ENCODE measurements at places on chromosomes 5 and 9. TPM values are rescaled to one million over a fixed set of nuclear protein-coding genes. Genes with fewer than 3 reads are reported as not detected.

SLC36A2 gene
- not detected for total RNA-seq

TAL2 gene
- 0.45 TPM for total RNA-seq

SCGB3A2 gene
- total RNA-seq: not detected

MAP1B gene
- total RNA-seq: 38.7 TPM

OCLN gene
- 10.9 TPM for total RNA-seq

SLCO6A1 gene
- not detected for total RNA-seq

C9 gene
- not detected for total RNA-seq

KIF12 gene
- total RNA-seq: 2.3 TPM

SLC22A5 gene
- 68.9 TPM for total RNA-seq

WNK2 gene
- total RNA-seq: 7.5 TPM

GABRA6 gene
- not detected for total RNA-seq

OBP2A gene
- not detected for total RNA-seq

ADCY2 gene
- not detected for total RNA-seq

PCDHA7 gene
- total RNA-seq: 0.07 TPM

LIFR gene
- 11.4 TPM for total RNA-seq

KCNV2 gene
- total RNA-seq: not detected

C5orf58 gene
- total RNA-seq: not detected

F12 gene
- total RNA-seq: 21.1 TPM

PCDHA1 gene
- 0.08 TPM for total RNA-seq

LHX3 gene
- total RNA-seq: 0.05 TPM

TAF11L10 gene
- not detected for total RNA-seq

PCDHB15 gene
- 0.05 TPM for total RNA-seq

TUSC1 gene
- total RNA-seq: 6.7 TPM

RUSC2 gene
- total RNA-seq: 36.1 TPM

NPR2 gene
- 5.6 TPM for total RNA-seq

TMEM8B gene
- total RNA-seq: 4.5 TPM

FOXD4 gene
- total RNA-seq: 0.34 TPM

SLC36A3 gene
- not detected for total RNA-seq

PTGES2 gene
- total RNA-seq: 99.1 TPM

CYFIP2 gene
- 16.7 TPM for total RNA-seq

LCN12 gene
- total RNA-seq: 1.1 TPM

INSL4 gene
- 17.1 TPM for total RNA-seq

HAVCR2 gene
- total RNA-seq: 0.52 TPM

PPP3R2 gene
- not detected for total RNA-seq

CDH9 gene
- total RNA-seq: not detected

DDX31 gene
- 25.5 TPM for total RNA-seq

BARHL1 gene
- not detected for total RNA-seq

ORM1 gene
- not detected for total RNA-seq

DPYSL3 gene
- total RNA-seq: 24.6 TPM

KIAA0825 gene
- total RNA-seq: 0.71 TPM

CA9 gene
- 8.9 TPM for total RNA-seq

PHYHD1 gene
- 0.38 TPM for total RNA-seq

TLR4 gene
- total RNA-seq: 0.20 TPM

RNF183 gene
- not detected for total RNA-seq

JAKMIP2 gene
- total RNA-seq: not detected

FBXO10 gene
- 8.0 TPM for total RNA-seq

PCDHB14 gene
- total RNA-seq: 0.06 TPM

AQP7 gene
- total RNA-seq: 0.33 TPM

LRRC70 gene
- 0.15 TPM for total RNA-seq

IFNB1 gene
- total RNA-seq: not detected
